RPMI8226 (cell line): ENCODE measurements at places on chromosomes 3 and 15.

- DNase-seq = no peak
These were observed 263.8 kb upstream of the ATP10A start for GRCh38 chr15:26126819-26127387.

DNA sequence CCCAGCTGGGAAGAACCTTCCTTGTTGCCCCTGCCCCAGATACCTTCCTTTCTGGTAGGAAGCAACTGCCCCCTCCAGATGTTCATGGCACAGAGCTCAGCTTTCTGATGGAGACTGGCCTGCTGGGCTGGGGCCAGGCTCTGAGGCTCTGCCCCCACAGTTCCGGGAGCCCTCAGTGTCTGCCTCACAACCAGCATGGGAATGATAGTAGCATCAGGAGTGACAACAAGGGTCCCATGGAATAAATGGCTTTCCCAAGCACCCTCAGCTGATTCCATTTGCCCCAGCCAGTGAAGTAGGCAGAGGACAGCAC lies 65.6 kb upstream of the IQSEC1 start:
- no peak for DNase-seq

GRCh38 chr3:138384531-138384930 lies 36.2 kb downstream of the MRAS start:
- no peak for DNase-seq

GRCh38 chr3:106261915-106262683 lies 393.3 kb upstream of the CBLB start:
- DNase-seq = no peak

DNA sequence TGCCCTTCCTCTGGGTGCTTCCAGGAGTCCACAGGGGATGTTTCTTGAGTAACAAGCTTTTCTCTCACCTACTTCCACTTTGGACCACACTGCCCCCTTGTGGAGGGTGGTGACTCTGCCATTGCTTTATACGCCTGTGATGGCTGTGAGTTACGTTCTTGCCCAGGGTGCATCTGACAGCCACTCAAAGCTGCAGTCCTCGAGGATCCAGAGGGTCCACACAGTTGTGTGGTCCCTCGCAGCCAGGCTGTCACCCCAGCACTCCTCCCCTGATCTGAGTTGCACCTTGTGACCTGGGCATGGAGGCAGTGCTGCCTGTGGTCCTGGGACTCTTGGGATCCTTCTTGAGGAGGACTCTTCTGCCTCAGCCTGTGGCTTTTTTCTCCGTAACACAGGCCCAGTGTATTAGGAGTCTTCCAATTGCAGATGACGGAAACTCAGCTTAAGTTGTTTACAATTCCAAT lies 23.4 kb downstream of the FOXL2 start:
- peak; percentile 89 for DNase-seq

DNA sequence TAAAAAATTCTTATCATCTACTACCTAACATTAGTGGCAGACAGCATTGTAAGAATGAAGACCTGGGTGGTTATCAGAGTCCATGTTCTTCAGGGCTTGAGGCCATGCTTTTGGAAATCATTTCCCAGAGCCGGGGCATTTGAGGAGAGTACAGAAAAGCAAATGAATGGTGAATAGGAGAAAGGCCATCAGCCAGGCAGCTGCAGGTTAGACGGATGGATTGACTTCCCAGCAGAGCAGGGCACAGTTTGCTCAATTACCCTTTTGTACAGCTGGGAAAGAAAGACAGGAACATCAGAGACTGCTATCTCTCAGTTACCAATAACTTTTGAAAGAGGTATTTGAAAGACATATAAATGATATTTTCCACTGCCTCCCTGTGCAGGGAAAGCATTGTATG lies 135.6 kb downstream of the ALCAM start:
- DNase-seq = no peak
